ENCODE measurements at places on chromosomes 4 and X.

GRCh38 chr4:169664615-169665014, 44.2 kb downstream of the CLCN3 start:
- DNase-seq = no peak

- no peak for DNase-seq
Observed at GRCh38 chr4:71732066-71732465, 51.8 kb downstream of the GC start.

GRCh38 chrX:154466907-154467306, 8.8 kb downstream of the PLXNA3 start:
- DNase-seq = no peak

GRCh38 chr4:68163754-68164153, 34.1 kb upstream of the TMPRSS11F start:
- no peak for DNase-seq

DNA sequence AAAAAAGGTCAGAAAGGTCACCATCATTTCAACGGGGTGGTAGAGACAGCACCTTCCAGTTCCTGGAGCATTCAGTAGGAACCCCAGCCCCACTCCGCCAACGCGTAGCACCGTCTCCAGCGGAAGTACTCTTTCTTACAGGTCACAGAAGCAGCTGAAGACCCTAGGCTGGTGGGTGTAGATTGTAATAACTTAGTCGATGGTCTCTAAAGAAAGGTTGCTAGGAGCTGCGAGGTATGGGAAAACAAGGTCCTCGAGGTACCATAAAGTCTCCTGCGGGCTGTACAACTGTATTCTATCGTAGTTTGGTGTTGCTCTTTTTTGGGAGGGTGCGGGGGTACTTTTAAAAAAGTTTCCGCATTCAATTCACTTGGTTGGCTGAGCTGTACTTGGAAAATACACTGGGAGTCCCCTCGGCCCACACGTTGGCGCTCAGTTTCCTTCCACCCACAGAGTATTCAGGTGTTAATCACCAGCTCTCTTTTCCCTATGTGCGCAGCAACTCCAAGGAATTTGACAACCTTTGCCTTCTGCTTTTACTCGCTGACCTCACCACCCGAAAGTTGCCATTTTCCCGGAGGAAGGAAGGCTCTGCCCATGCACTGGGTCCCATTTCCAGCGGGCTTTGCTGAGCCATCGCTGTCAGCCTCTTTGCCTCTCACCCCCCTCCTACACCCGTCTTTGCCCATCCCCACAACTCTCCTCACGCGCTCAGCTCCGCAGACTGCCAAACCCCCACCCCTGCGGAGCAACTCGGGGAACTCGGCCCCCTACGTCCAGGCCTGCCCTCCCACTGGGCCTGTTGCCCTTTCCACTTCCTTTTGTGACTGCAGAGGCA, 4.8 kb upstream of the SOX3 start:
- DNase-seq = no peak

GRCh38 chrX:95040104-95040503, 1366.1 kb downstream of the FAM133A start:
- no peak for DNase-seq

DNA sequence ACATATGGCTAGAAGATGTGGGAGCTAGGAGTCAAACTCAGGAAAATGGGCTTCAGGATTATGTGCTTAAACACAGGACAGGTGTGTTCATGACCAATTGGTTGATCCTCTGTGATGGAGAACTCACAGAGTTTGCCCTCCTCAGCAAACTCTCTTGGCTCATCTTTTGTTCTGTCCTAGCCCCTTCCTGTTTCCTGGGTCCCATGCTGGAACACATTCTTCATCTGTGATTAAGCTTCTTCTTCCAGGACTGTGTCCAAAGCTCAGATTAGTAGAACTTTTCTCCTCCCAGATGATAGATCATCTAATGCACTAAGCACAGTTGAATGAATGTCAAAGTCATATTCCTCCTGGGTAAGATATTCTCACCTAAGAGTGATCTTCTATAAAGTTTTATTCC, 38.8 kb upstream of the TCEANC start:
- DNase-seq = no peak

GRCh38 chrX:3066555-3066954, 25.3 kb downstream of the ARSF start:
- no peak for DNase-seq

DNA sequence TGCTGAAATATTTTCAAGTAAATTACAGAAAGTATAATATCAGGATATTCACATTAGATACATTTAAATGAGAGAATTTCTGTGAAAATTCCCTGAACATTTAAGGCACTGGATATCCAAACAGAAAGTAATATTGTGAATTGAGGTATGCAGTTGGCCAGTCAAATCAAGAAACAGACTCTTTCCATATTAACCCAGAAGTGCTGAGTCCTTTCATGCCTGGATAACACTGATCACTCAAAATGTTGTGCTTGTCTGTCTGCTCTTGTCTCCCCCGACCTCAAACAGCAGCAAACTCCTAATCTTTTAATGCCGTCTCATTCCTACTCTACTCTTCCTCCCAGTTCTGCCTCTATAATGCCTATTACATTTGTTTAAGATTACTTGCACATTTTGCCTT, 51.2 kb downstream of the TBC1D9 start:
- DNase-seq = no peak

DNA sequence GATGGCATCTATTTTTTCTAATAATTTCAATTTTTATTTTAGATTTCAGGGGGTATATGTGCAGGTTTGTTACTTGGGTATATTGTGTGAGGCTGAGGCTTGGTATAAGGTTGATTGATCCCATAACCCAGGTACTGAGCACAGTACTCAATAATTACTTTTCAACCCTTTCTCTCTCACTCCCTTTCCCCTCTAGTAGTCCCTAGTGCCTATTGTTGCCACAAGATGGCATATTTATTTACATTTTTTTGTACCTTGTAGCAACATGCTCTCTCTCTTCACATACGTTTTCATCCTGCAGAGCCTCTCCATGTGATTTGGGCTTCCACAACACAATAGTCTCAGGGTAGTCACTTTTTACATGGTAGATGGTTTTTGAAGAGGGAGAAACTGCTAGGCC, 172.0 kb downstream of the ATOH1 start:
- no peak for DNase-seq

- no peak for DNase-seq
Observed at GRCh38 chr4:74006009-74006476, 7.6 kb upstream of the CXCL5 start.

All from activated CD4-positive, alpha-beta T cell treated with anti-CD3 and anti-CD28 coated beads, Interleukin-2, amount 10 ng/mL, durations not matched to agents 7 days and 5 days (primary cell).